Hindlimb muscle (tissue), 1 donor: ENCODE measurements at places on chromosomes 1 and 21. TPM values are rescaled to one million over a fixed set of nuclear protein-coding genes. Genes with fewer than 3 reads are reported as not detected.
A peak's percentile ranks its signal among the peaks of the same experiment; 100 is the strongest.

DNA sequence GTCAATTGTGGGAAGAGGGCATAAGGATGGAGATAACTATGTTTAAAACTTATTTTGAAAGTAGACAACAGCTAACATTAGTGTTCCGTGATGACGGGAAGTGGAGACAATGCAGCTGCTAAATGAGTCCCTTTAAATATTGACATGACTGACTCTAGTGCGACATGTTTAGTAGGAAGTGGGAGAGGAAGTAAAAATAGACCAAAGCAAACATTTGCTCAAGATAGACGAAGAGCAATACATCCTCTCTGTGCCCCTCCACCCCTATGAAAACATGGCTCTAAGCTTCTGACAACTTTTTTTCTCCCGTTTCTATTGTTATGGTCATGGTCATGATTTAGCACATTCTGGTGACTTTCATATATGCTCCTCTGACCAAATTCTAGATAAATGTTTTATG lies 60.0 kb upstream of the HMCN1 start:
- peak; percentile 31 for DNase-seq

- DNase-seq: no peak
Measured at GRCh38 chr1:147647796-147648633, 22.3 kb downstream of the ACP6 start.

DNA sequence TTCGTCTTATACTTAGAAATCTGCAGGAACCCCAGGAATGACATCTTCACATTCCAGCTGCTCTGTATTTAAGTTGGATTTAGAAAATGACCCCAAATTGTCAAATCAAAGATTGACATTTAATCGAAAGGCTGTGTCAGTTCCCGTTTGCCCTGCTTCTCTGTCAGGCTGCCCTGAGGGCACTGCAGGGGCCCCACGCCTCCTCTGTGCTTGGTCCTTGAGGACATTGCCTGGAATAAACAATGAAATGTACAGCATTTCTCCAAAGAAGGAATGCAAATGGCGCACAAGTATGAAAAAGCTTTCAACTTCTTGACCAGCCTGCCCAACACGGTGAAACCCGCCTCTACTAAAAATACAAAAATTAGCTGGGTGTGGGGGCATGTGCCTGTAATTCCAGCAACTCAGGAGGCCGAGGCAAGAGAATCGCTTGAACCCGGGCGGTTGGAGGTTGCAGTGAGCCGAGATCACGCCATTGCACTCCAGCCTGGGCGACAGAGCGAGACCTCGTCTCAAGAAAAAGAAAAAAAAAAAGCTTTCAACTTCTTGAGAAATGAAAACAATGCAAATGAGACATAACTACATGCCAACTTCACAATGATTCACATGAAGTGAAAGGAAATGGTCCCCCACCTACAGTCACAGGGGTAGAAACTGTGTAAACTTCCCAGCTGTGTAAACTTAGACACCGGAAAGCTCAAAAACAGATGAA lies 3.0 kb downstream of the TMPRSS3 start:
- no peak for DNase-seq

GRCh38 chr21:43006874-43007208 lies 32.5 kb downstream of the PKNOX1 start:
- no peak for DNase-seq

DNA sequence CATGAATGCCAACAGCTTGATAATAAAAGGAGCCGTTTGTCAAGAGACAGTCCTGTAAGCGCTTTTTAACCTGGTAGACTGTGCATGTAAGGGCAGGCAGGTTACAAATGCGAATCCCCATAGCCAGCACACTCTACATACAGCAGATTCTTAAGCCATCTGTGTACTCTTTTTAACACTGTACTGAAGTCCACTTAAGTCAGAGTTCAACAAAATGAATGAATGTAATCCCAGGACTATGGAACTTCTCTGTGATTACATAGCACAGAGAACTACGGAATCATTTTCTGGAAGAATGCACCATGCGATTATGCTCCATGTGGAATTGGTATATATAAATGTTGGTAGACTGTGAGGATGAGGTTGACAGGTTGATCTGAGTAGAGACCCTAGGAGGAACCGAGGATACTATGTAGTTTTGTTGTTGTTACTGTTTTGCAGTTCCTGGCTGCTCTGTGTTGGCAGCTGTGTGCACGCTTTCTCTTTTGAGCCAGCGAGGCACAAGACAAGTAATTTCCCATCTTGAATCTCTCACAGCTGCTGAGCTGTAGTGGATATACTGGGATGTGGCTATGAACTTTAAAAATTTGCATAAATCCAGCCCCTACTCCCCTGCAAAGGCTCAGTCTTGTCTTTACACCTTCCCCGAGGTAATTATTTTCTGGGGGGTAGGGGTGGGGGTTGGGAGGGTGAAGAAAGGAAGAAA lies 21.9 kb downstream of the LRRC8D start:
- peak; percentile 33 for DNase-seq

- no peak for DNase-seq
Measured at GRCh38 chr1:3548156-3548893, 63.0 kb downstream of the MEGF6 start.

GRCh38 chr1:186304982-186305949 lies 69.8 kb downstream of the TPR start:
- no peak for DNase-seq

The AADACL4 gene
- polyA plus RNA-seq: 0.13 TPM

DNA sequence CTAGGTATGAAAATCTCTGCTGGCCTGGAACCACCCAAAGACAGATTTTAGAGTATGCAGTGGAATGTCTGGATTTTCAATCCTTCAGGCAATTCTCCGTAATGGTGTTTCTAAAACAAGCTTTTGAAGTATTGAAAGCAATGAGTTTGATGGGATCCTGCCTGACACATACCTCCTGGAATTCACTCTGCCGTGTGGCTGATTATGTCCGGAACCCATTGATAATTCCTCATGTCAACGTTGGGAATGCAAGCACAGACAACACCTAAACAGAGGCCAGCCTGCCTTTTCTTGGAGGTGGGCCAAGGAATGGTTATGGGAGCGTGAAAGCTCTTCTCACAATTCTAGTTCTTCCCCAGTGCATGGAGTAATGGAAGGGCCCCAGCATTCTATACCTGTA lies 168.9 kb upstream of the HMCN1 start:
- no peak for DNase-seq

- no peak for DNase-seq
Measured at GRCh38 chr1:205794011-205794730, 18.8 kb downstream of the SLC41A1 start.

DNA sequence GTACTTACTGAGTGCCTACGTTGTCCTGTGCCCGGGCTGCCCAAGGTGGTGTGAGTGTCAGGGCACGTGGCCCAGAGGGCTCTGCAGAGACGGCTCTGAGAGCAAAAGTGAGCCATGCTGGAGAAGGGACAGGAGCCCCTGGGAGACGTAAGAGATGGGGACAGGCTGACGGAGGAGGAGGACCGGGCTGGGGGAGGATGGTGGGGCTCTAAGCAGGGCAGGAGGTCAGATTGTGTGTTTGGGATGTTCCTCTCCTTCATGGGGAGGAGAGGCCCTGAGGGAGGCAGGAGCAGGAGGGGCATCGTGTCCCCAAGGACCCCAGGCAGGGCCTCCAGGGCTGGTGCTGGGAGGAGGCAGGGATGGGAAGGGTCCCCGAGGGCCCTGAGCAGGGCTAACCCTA lies 158.9 kb downstream of the PCBP3 start:
- no peak for DNase-seq

The SLC9A1 gene
- 12.8 TPM for polyA plus RNA-seq

The PEAR1 gene
- polyA plus RNA-seq: 29.2 TPM

- no peak for DNase-seq
Measured at GRCh38 chr21:41477641-41478318, 30.2 kb downstream of the TMPRSS2 start.

The ATAD3A gene
- 23.1 TPM for polyA plus RNA-seq

DNA sequence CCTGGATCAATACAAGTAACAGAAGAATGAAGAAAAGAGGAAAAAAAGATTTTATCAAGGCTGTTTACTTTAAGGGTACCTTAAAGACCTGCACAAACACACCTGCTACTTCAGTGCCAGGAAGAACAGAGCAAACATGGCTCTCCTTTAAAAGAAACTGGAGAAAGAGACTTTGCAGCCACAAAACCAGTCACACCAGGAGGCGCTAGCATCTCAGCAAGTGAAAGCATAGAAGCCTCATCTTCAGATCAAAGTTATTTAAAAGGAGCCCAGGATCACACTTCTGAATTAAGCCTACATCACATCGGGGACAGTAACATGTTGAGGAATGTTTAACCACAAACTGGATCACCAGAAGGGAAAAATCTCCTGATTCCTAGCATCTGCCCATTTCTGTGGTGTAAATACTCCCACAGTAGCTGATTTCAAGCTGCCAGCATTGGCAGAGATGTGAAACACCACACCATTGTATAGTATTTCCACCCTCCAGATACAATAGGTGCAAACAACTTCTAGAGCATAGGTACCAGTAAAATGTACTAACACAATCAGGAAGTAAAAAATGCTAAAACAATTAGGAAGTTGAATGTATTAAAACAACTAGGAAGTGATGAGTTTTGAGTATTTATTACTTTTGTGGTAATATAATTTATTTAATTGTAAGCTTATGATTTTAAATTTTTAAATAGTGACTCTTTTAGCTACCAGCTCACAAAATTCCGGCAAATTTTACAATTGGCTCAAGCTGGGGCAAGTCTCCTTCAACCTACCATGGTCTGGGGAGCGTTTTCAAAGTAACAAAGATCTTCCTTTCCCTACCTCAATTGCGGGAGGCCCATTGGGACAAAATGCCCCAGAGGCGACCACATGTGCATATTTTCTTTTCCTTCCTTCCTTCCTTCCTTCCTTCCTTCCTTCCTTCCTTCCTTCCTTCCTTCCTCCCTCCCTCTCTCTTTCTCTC lies 105.3 kb upstream of the CLDN14 start:
- no peak for DNase-seq

The SLC30A1 gene
- 11.7 TPM for polyA plus RNA-seq

The PTPRF gene
- 29.2 TPM for polyA plus RNA-seq

GRCh38 chr1:173827611-173828010 lies 2.9 kb upstream of the CENPL start:
- no peak for DNase-seq

The RAB7B gene
- polyA plus RNA-seq: 12.2 TPM

DNA sequence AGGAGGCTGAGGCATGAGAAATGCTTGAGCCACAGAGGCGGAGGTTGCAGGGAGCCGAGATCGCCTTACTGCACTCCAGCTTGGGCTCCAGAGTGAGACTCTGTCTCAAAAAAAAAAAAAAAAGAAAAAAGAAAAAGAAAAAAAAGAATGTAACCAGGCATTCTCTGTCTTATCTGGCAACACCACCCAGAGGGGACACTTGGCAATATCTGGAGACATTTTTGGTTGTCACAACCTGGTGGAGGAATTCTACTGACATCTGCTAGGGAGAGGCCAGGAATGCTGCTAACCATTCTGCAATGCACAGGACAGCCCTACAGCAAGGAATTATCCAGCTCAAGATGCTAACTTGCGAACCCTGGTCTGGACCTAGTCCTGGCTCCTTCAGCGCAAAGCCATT lies 2.3 kb upstream of the CNR2 start:
- DNase-seq: no peak

The COL8A2 gene
- 6.9 TPM for polyA plus RNA-seq

The EXTL1 gene
- polyA plus RNA-seq: 4.2 TPM
